NCI-H1417 (cell line): ENCODE measurements at places on chromosomes 13 and 19.

GRCh38 chr13:106594980-106595379 is 27.0 kb upstream of the ARGLU1 start:
- DNase-seq = no peak

GRCh38 chr13:110107568-110108347 is 199.2 kb downstream of the COL4A1 start:
- DNase-seq = peak; percentile 32

- no peak for DNase-seq
These were observed 21.2 kb upstream of the RASA3 start for GRCh38 chr13:114153485-114154080.

DNA sequence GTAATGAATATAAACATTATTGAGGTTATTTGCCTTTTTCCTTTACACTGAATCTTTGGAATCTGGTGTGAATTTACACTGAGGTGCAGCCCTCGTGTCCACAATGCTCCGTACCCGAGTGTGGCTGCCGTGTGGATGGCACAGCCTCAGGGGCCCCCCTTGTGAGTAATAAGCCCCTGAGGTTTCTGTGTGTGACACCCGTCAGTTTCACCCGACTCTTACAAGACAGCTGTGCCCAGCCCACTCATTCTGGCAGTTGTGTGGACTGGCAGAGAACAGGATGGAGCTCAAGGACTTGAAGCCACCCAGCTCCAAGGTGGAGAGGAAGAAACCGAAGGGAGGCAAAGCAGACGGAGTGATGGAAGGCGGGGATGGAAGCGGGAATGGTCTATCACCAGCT is 7.8 kb downstream of the PROZ start:
- DNase-seq = no peak

DNA sequence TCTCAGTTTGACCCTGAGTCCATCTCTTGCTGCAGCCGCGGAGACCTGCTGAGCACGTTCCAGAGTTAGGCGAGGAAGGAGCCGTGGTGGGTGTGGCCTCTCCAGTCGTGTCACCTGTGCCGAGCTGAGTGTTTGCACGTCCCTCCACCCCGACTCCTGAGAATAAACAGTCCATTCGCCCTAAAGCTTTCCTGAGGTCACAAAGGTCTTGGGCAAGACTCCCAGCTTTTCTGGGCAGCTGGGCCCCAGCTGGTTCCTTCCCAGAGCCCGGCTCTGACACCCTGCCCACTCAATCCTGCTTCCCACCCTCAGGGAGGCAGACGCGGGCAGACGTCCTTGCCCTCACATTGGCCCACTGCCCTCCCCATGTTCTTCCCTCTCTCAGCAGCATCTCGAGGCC is 142.2 kb downstream of the KCTD15 start:
- DNase-seq = no peak

- DNase-seq = peak; percentile 63
These were observed 165.5 kb downstream of the LACC1 start for GRCh38 chr13:44045180-44045562.

GRCh38 chr13:109105899-109106298 is 476.5 kb downstream of the MYO16 start:
- DNase-seq = no peak

DNA sequence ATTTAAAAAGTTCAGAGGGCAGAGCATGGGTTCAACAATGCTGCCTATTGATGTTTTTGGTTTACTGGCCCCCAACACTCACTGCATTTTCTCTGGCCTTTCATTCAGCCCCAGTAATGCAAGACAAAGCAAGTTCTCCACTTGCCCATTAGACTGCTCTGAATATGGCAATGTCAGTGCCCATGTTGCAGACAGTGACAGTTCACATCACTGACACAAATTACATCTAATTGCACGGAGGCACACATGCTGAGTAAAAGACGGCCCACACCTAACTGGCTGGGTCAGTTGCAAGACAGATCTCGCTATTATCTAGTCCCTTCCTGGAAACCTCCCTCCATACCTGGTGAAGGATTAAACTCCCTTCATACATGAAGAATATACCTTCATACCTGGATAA is 54.0 kb downstream of the ENOX1 start:
- no peak for DNase-seq

GRCh38 chr13:108927615-108928014 is 298.2 kb downstream of the MYO16 start:
- DNase-seq = no peak

DNA sequence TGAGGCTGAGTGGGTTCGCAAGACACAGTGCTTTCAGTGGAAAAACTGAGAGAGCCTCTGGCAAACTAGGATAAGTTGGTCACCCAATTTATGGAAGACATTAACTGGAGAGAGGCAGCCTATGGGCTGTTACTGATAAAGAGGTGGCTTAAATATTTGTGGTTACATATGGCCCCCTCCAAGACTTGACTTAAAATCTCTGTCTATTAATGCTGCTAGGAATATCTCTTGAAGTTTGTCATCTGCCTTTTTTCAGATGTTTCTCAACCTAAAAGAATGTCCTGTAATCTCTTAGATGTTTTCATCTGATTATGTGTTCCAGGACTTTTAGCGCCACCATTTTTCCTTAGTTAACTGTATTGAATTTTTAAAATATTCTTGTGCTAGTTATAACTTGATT is 54.6 kb downstream of the NAA16 start:
- no peak for DNase-seq

- DNase-seq = peak; percentile 86
These were observed 128.4 kb downstream of the DPF1 start for GRCh38 chr19:38095411-38096308.

DNA sequence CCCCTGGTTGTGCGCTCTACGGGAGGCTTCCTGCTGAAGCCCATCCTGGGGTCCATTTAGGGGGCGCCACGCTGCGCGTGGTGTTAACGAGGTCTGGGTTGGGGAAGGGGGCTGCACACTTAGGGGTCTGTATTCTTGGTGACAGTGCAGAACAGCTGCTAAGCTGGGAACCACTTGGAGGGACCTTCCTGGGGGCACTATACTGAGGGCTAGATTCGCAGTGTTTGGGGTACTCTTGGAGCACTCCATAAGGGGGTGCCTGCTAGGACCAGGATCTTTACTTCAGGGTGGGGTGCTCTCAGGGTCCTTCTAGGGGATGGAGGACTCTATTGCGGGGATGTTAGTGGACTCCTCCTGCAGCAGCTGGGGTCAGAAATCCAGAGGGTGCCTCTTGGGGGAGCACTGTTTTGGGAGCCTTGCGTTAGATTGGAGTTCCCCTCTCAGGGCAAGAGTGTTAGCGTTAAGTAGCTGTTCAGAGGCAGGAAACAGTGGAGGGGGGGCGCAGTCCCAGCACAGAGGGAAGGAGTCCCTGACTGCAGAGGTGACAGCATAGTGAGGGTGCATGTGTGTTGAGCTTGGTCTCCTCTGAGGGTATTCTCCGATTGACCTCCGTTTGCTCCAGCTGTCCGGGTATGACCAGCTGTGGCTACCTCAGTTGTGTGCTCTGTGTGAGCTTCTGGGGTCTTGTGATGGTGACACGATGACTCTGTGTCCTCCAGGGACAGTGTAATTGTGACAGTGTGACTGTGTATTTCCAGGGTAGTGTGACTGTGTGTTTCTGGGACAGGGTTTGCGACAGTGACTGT is 1.1 kb downstream of the PDE4A start:
- no peak for DNase-seq

GRCh38 chr13:110158226-110158625 is 148.7 kb downstream of the COL4A1 start:
- no peak for DNase-seq

DNA sequence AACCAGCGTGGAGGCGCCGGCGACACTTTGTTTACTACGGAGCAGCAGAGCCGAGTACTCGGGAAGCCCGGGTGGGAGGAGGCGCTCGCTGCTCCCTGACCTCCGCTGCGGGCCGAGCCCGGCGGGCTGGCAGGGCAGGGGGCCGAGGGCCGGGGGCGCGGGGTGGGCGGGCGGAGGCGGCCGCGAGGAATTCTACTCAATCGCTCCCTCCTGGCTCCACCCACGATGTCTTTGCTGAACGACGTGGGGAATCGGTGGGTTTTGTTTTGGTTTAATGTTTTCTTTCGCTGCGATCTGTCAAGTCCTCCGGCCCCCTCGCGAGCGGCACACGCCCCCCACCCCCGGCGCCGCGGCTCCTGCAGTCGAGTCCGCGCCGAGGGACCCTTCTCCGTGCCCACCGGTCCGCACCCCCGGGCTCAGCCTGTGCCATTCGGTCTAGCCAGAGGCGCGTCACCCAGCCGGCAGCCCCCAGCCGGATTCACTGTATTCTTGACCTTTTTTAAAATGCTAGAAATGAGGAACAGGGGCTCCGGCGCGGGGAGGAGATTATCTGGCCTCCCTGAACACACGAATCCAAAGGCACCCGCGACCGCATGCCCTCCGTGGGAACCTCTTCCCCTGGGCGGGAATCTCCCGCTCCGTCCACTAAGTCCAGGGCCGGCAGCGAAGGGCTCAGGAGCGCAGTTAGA is 636 bp upstream of the FOXO1 start:
- DNase-seq = peak; percentile 58

DNA sequence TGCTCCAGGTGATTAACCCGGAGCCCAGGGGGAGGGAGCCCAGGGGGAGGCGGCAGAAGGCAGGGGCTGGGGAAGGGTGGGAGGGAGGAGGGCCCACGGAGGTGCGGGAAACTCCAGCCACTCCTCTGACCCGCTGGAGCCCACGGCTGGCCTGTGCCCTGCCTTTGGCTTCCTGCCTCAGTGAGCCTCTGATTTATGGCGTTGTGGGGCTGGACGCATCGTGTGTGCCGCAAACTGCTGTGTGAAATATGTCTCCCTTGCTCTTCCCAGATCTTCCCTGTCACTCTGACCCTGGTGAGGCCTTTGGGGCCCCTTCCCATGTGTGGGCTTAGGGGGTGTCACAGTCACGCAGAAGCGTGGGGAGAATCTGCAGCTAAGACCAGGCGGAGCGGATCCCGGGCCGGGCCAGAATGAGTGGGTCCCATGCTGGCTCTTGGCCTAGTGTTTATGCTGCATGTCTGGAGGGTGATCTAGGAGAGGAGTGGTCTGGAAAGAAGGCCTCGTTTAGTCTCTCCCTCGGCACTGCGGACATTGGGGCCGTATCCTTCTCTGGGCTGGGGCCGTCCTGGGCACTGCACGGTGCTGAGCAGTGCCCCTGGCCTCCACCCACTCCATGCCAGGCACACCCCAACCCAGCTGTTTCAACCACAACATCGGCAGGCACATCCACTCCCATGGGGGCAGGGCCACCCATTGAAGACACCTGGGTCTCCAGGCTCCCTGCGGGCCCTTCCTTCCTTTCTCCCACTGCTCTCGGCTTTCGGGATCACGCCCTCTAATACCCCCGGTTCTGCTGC is 123.0 kb downstream of the KDM4B start:
- no peak for DNase-seq

- no peak for DNase-seq
These were observed 71.9 kb downstream of the TRPC4 start for GRCh38 chr13:37797631-37798030.
